ENCODE measurements at places on chromosomes 4 and X.

DNA sequence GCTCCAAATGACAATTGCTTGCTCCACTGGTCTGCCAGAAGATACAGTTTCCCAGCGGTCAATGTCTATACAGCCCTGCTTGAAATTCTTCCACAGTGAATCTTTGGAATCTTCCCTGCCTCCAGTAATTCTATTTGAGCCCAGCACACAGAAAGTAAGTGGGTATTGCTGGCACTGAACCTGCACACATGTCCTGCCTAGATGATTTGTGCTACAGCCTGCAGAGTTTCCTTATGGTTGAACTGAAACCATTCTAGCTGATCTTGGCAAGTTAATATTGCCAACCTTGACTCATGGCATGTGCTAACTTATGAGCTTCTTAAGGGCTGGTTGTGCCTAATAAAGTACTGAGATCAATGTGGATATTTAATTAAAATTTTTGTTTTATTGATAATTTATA is 553.8 kb upstream of the GNPDA2 start:
- DNase-seq, result no peak

DNA sequence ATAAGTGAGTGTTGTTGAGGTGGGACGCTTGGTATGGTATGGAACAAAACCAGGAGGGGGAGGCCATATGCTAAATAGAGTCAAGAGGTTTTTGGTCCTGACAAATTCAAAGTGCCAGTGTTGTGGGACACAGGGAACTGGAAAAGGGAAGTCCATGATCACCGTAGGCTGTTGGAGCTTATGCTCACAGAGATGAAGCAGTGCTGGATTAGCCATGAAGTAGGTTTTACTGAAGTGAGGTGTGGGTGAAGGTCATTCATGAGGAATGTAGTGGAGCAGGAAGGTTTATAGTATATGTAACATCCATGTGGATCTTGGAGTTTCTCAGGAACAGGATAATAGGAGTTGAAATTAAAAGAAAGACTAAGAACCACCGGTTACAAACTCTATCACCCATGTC is 256.1 kb upstream of the PITX2 start:
- no peak for DNase-seq

DNA sequence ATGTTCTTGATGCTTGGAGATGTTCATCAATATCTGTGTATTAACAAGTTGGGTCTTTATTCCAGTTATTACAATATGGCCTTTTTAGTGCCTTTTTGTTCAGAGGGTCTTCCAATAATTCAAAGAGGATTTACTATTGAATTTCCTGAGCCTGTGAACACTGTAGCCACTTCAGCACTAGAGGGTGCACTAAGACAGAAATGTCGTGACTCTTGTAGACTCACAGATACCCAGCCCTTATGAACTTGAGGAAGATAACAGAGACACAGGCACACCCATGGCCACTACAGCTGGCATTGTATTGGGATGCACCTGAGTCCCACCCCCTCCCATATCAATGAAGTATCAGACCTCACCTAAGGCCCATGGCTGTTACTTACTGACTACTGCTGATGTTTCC is 54.4 kb upstream of the ACTRT1 start:
- no peak for DNase-seq

- no peak for DNase-seq
Measured at GRCh38 chr4:151743128-151743854, 17.5 kb downstream of the GATB start.

- peak; percentile 75 for DNase-seq
Measured at GRCh38 chr4:165207431-165208220, at the start of gene KLHL2. KLHL2 (plus strand) TSS chr4:165207561; CDS start chr4:165207877, 316 bp downstream.

- peak; percentile 6 for DNase-seq
Measured at GRCh38 chrX:73944563-73944908, 359.4 kb upstream of the ZCCHC13 start.

GRCh38 chr4:74095482-74095881 is 3.5 kb downstream of the CXCL2 start:
- no peak for DNase-seq

- peak; percentile 50 for DNase-seq
Measured at GRCh38 chrX:40266490-40267333, 169.0 kb upstream of the BCOR start.

DNA sequence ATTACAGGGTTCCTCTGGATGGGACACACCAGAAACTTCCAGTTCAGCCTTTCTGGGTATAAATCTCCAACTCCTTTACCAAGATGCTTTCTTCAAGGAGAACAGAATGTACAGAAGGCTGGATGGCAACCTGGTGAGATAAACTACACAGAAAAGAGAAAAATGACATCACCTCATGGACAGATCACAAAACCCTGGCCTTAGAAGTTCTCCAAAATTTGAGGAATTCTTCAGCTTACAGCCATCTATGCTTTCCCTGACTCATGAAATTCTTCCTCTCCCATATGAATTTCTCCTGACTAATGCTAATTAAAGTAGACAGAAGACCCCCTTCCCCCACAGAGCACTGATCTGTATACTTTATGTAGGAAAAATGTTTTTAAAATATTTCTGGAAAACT is 345.4 kb downstream of the STIM2 start:
- no peak for DNase-seq

- no peak for DNase-seq
Measured at GRCh38 chr4:3407930-3408792, 33.6 kb upstream of the HGFAC start.

DNA sequence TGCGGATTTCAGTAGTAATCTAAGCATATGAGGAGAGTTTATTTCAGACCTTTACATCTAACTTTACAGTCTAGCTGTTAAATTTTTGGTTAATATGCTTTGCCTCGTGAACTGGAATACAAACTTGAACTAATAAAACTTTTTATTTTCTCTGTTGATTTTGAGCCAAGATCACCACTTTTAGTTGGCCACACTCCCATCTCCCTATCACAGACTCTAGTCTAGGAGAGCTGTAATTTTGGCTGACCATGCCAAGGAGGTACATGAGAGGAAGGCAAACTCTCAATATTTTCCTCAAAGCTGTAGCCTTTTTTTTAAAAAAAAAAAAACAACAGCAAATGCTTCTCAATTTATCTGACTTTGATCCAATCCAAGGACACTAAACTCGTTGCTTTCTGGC is 597.5 kb upstream of the PCDH7 start:
- no peak for DNase-seq

GRCh38 chr4:1026115-1026514 is 14.7 kb downstream of the FGFRL1 start:
- peak; percentile 32 for DNase-seq

DNA sequence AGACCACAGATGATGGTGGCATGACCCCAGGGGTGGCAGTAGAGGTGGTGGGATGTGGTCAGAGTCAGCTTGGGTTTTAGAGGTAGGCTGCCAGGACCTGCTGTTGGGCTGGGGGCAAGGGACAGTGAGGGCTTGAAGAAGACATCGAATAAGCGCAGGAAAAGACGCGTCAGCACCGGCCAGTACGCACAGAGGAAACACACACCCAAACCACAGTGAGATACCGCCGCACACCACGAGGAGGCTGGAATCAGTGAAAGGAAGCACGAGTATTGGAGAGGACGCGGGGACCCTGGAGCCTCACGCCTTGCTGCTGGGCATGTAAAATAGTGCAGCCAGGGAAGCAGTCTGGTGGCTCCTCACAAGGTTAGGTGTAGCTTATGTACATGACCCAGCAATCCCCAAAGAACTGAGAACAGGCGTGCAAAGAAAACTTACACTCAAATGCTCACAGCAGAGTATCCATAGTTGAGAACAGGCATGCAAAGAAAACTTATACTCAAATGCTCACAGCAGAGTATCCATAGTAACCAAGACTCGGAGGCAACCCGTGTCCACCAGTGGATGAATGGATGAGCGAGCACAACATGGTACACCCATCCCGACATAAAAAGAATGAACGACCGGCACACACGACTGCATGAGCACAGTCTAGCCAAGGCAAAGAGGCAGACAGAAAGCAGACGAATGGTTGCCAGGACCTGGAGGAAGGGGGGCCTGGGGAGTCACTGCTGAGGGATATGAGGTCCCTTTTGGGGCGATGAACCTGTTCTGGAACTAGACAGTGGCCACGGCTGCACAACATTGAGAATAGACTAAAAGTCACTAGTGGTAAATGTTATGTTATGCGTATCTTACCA is 13.3 kb downstream of the PDZD4 start:
- peak; percentile 52 for DNase-seq

Measured in activated CD4-positive, alpha-beta T cell treated with anti-CD3 and anti-CD28 coated beads, Interleukin-2, amount 10 ng/mL, durations not matched to agents 7 days and 5 days (primary cell).